ENCODE measurements at places on chromosomes 16 and 17. TPM values are rescaled to one million over a fixed set of nuclear protein-coding genes. Genes with fewer than 3 reads are reported as not detected.

The RABEP2 gene
- total RNA-seq, result 23.4 TPM

DNA sequence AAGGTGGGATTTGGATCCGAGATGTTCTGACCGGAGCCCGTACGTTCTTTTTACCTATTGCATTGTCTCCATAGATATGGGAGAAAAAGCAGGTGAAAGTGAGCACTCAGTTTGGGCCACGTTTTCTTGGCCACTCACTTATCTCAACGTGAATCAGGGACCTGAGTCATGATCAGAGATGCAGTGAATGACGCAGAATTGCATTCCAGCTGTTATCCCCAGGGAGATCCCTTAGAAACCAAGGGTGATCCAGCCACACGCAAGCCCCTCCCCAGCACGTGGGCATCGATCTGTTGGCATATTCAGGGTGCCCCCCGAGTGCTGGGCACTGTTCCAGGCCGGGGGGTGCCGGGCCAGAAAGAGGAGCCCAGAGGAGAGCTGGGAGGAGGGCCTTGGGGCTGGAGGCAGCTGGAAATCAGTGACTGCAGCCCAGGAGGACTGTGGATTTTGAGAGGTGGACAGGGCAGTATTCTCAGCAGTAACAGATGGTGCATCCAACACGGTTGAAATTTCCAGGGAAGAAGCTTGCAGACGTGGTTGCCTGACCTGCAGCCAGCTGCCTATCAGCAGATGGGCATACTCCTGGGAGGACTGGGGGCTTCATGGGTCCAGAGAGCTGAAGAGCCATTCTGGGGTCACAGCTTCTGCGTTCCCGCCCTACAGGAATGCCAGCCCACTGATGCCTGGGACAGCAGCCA, 87.2 kb upstream of the CACNG5 start:
- no peak for DNase-seq
- H3K27me3 ChIP-seq, result no peaks in the 10 kb centered on the region
- no peaks in the 10 kb centered on the region for H3K4me1 ChIP-seq
- H3K27ac ChIP-seq, result no peak overlapping the region
- H3K4me3 ChIP-seq, result no peak overlapping the region
- H3K36me3 ChIP-seq, result peaks cover 58% of the 10 kb centered on the region

DNA sequence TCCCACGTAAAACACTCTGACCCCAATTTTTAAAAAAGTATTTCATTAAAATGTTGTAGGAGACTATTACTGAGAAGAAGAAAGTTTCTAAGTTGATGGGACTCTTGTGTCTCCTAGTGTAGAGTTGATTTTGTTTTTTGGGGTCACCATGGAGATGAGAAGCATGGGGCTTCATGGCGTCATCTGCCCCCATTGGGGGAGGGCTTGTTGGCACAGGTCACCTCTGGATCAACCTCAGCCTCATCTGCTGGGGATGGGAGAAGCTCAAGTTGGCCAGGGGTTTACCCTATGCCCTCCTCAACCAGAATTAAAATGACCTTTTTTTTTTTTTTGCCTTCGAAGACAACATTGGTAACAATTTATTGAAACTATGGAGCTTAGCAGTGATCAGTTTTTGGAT, 28.3 kb downstream of the MSI2 start:
- peak overlapping the region; percentile 17 for H3K4me3 ChIP-seq
- H3K27ac ChIP-seq, result no peak overlapping the region
- H3K4me1 ChIP-seq, result peaks cover 46% of the 10 kb centered on the region
- no peaks in the 10 kb centered on the region for H3K27me3 ChIP-seq

The PYY gene
- not detected for total RNA-seq

GRCh38 chr17:56597495-56597990, 4.0 kb downstream of the NOG start:
- peak overlapping the region; percentile 65 for H3K4me3 ChIP-seq
- peak overlapping the region; percentile 48 for H3K27ac ChIP-seq
- H3K36me3 ChIP-seq, result no peaks in the 10 kb centered on the region
- peaks cover 24% of the 10 kb centered on the region for H3K27me3 ChIP-seq
- peaks cover 72% of the 10 kb centered on the region for H3K4me1 ChIP-seq

GRCh38 chr16:53042235-53042701, 10.4 kb downstream of the CHD9NB start:
- H3K4me3 ChIP-seq, result no peak overlapping the region
- no peaks in the 10 kb centered on the region for H3K36me3 ChIP-seq
- no peak overlapping the region for H3K27ac ChIP-seq
- H3K27me3 ChIP-seq, result no peaks in the 10 kb centered on the region
- no peak for DNase-seq

The STX1B gene
- 3.1 TPM for total RNA-seq

DNA sequence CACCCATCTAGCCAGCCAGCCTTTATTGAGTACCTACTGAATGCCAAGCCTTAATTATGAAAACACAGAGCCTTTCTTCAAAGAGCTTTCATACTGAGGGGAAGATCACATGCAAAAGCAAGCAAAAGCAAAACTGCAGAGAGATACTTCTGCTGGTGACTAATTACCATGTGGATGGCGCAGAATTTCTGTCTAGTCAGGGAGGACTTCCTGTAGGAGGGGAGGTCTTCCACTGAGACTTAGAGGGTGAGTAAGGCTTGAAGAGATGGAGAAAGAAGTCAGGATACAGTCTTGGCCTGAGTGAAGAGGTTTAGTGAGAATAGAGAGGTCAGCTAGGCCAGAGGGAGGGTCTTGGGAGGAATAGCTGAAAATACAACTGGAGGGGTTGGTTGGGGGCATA, 53.9 kb upstream of the CCL2 start:
- H3K4me1 ChIP-seq, result no peaks in the 10 kb centered on the region
- no peak for DNase-seq
- no peaks in the 10 kb centered on the region for H3K27me3 ChIP-seq
- H3K27ac ChIP-seq, result no peak overlapping the region
- H3K4me3 ChIP-seq, result no peak overlapping the region

- DNase-seq, result no peak
- H3K27ac ChIP-seq, result no peak overlapping the region
- peaks cover 1% of the 10 kb centered on the region for H3K36me3 ChIP-seq
- H3K27me3 ChIP-seq, result peaks cover 16% of the 10 kb centered on the region
- peaks cover 56% of the 10 kb centered on the region for H3K4me1 ChIP-seq
Observed at GRCh38 chr17:2028234-2028614, 1.7 kb upstream of the DPH1 start.

- no peaks in the 10 kb centered on the region for H3K27me3 ChIP-seq
- H3K27ac ChIP-seq, result no peak overlapping the region
- peaks cover 7% of the 10 kb centered on the region for H3K4me1 ChIP-seq
- peaks cover 19% of the 10 kb centered on the region for H3K36me3 ChIP-seq
Observed at GRCh38 chr17:4535667-4536258, 19.4 kb downstream of the MYBBP1A start.

The EVI2A gene
- total RNA-seq, result 38.4 TPM

DNA sequence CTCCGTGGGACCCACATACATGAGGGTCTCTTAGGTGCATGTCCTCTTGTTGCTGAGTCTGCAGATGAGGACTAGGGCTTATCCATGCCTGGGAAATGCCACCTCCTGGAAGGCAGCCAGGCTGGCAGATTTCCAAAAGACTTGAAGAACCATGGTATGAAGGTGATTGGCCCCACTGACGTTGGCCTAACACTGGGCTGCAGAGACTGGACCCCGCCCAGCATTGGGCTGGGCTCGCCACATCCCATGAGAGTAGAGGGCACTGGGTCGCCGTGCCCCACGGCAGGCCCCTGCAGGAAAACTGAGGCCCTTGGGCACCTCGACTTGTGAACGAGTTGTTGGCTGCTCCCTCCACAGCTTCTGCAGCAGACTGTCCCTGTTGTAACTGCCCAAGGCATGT, 38.2 kb upstream of the IL21R start:
- no peak overlapping the region for H3K4me3 ChIP-seq
- peaks cover 44% of the 10 kb centered on the region for H3K4me1 ChIP-seq
- no peaks in the 10 kb centered on the region for H3K27me3 ChIP-seq
- H3K27ac ChIP-seq, result no peak overlapping the region
- no peak for DNase-seq
- H3K36me3 ChIP-seq, result peaks cover 49% of the 10 kb centered on the region

GRCh38 chr17:48259694-48260291, 152.2 kb downstream of the SNX11 start:
- H3K36me3 ChIP-seq, result peaks cover 26% of the 10 kb centered on the region
- no peaks in the 10 kb centered on the region for H3K4me1 ChIP-seq
- no peaks in the 10 kb centered on the region for H3K27me3 ChIP-seq

DNA sequence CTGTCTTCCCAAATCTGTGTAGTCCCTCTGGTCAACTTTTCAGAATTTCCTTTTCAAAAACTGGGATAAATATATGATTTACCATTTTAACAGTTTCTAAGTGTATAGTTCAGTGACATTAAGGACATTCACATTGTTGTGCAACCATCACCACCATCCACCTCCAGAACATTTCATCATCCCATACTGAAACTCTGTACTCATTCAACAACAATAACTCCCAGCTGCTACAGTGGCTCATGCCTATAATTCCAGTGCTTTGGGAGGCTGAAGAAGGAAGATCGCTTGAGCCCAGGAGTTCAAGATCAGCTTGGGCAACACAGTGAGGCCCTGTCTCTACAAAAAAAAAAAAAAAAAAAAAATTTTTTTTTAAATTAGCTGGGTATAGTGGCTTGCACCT, 131.0 kb downstream of the AATF start:
- no peak for DNase-seq
- no peak overlapping the region for H3K27ac ChIP-seq
- no peaks in the 10 kb centered on the region for H3K4me1 ChIP-seq
- H3K4me3 ChIP-seq, result no peak overlapping the region
- H3K27me3 ChIP-seq, result no peaks in the 10 kb centered on the region
- no peaks in the 10 kb centered on the region for H3K36me3 ChIP-seq

- H3K27ac ChIP-seq, result no peak overlapping the region
- H3K36me3 ChIP-seq, result peaks cover 36% of the 10 kb centered on the region
- no peaks in the 10 kb centered on the region for H3K27me3 ChIP-seq
- peaks cover 14% of the 10 kb centered on the region for H3K4me1 ChIP-seq
- H3K4me3 ChIP-seq, result no peak overlapping the region
- DNase-seq, result no peak
Observed at GRCh38 chr16:10959161-10959560, 14.8 kb downstream of the CLEC16A start.

GRCh38 chr16:56048425-56049105, 142.7 kb upstream of the GNAO1 start:
- H3K4me3 ChIP-seq, result no peak overlapping the region
- H3K4me1 ChIP-seq, result no peaks in the 10 kb centered on the region
- DNase-seq, result peak; percentile 24

The SLC5A11 gene
- 0.44 TPM for total RNA-seq
